ENCODE measurements at places on chromosomes 13 and 19. TPM values are rescaled to one million over a fixed set of nuclear protein-coding genes. Genes with fewer than 3 reads are reported as not detected.
A peak's percentile ranks its signal among the peaks of the same experiment; 100 is the strongest.

The SLC25A42 gene
- 16.6 TPM for polyA plus RNA-seq

- H3K36me3 ChIP-seq: no peaks in the 10 kb centered on the region
- peaks cover 8% of the 10 kb centered on the region for H3K4me1 ChIP-seq
- H3K27ac ChIP-seq: no peak overlapping the region
- H3K27me3 ChIP-seq: peaks cover 50% of the 10 kb centered on the region
- DNase-seq: no peak
- H3K4me3 ChIP-seq: no peak overlapping the region
These were observed 2.8 kb upstream of the IFNL2 start for GRCh38 chr19:39265321-39265916.

- no peak overlapping the region for H3K27ac ChIP-seq
- peaks cover 6% of the 10 kb centered on the region for H3K4me1 ChIP-seq
- H3K4me3 ChIP-seq: no peak overlapping the region
- no peak for DNase-seq
- no peaks in the 10 kb centered on the region for H3K27me3 ChIP-seq
- H3K36me3 ChIP-seq: peaks cover 87% of the 10 kb centered on the region
These were observed 40.2 kb downstream of the SMIM24 start for GRCh38 chr19:3440082-3440481.

The KLF1 gene
- 0.35 TPM for polyA plus RNA-seq

The IL12RB1 gene
- polyA plus RNA-seq: 0.47 TPM

The NRTN gene
- polyA plus RNA-seq: 1.7 TPM

The AMER2 gene
- 0.50 TPM for polyA plus RNA-seq

GRCh38 chr19:41940731-41941409 is 12.6 kb upstream of the ERFL start:
- no peaks in the 10 kb centered on the region for H3K36me3 ChIP-seq
- no peak for DNase-seq
- H3K27ac ChIP-seq: no peak overlapping the region
- H3K27me3 ChIP-seq: peaks cover 8% of the 10 kb centered on the region

DNA sequence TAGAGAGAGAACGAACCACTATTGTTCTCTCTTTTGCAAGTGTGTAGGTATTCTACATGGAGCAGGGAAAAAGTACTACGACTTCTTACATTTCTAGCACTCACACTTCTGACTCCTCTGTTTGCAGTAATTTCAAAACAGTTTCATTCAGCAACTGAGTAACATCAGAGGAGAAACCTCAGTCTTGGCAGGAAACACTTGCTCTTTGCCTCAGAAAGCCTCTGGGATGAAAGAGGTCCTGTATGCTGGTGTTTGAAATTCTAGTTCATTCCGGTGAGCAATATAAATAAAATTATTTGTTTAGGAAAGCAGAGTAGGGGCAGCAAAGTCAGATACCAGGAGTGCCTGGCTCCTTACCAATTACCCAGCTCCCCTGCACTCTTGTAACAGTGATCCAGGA is 595.5 kb downstream of the TBC1D4 start:
- no peaks in the 10 kb centered on the region for H3K4me1 ChIP-seq
- no peak overlapping the region for H3K4me3 ChIP-seq
- peak; percentile 28 for DNase-seq
- no peaks in the 10 kb centered on the region for H3K36me3 ChIP-seq
- H3K27ac ChIP-seq: no peak overlapping the region
- H3K27me3 ChIP-seq: no peaks in the 10 kb centered on the region

DNA sequence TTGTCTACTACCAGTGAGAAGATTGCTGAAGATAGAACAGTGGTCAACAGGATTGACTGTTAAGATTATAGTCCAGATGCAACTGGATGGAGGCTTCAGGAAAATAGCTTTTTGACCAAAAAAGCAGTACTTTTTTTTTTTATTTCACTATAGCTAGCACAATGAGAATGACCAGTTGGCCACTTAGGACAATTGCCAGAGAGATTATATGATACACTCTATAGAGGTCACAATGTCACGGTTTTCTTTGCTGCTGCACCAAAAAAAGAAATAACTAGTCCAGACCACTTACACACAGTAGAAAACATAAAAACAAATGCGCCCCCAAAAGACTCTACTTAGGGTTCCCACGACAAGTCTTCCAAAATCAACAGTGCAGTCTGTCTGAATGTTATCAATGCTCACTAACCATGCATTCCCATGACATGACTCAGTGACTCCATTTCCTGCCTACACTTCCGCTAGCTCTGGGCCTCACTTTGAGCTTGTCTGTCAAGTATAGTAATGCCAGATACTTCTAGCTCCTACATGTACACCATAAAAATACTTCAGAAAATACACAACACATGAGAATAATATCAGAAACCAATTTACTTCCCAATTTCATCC is 209.1 kb upstream of the STARD13 start:
- no peaks in the 10 kb centered on the region for H3K27me3 ChIP-seq
- no peak for DNase-seq
- no peak overlapping the region for H3K27ac ChIP-seq
- H3K4me3 ChIP-seq: no peak overlapping the region
- no peaks in the 10 kb centered on the region for H3K36me3 ChIP-seq

The ZNF225 gene
- polyA plus RNA-seq: 11.4 TPM

DNA sequence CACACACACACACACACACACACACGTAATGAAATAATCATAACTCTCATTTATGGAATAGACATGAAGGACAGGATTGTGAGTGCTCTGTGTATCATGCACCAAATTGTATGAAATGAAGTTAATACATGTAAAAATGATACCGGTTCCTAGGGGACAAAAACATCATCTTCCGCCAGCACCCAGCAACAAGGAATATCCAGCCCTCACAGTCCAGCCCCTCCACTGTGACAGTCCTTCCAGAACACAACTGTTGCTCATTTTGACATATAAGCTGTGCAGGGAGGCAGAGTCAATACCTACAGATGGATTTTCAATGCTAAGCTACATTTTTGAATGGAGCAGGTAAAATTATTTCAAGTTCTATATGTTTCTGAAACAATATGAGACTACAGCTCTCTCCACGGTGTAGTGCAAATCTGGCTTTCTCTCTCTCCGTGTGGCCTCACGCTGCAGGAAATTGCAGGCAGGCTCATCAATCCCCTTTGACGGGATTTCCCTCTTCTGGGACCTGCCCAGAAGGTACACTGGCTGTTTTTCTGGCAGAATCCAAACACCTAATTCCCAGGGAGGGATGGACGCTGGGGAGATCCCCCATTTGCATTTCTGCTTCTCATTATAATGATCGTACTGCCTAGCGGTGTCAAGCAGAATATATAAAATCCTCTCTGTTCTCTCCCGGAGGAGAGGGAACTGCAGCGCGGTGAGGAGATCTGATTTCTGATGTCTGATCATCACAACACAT is 494.0 kb downstream of the LIG4 start:
- H3K4me3 ChIP-seq: no peak overlapping the region
- no peaks in the 10 kb centered on the region for H3K4me1 ChIP-seq
- no peaks in the 10 kb centered on the region for H3K36me3 ChIP-seq
- H3K27me3 ChIP-seq: no peaks in the 10 kb centered on the region
- no peak overlapping the region for H3K27ac ChIP-seq
